Body of pancreas (tissue), 4 donors: ENCODE measurements at places on chromosomes 5 and 9. TPM values are rescaled to one million over a fixed set of nuclear protein-coding genes. Genes with fewer than 3 reads are reported as not detected.

The POLE3 gene
- total RNA-seq = 17.6 TPM

The IFNA2 gene
- total RNA-seq = not detected

- DNase-seq = no peak
These were observed 630.6 kb upstream of the SGCD start for GRCh38 chr5:155696362-155696761.

- DNase-seq = no peak
These were observed 85.6 kb downstream of the GADD45G start for GRCh38 chr9:89690334-89690912.

- peak; percentile 37 for DNase-seq
These were observed 44.3 kb upstream of the BARHL1 start for GRCh38 chr9:132538071-132538470.

DNA sequence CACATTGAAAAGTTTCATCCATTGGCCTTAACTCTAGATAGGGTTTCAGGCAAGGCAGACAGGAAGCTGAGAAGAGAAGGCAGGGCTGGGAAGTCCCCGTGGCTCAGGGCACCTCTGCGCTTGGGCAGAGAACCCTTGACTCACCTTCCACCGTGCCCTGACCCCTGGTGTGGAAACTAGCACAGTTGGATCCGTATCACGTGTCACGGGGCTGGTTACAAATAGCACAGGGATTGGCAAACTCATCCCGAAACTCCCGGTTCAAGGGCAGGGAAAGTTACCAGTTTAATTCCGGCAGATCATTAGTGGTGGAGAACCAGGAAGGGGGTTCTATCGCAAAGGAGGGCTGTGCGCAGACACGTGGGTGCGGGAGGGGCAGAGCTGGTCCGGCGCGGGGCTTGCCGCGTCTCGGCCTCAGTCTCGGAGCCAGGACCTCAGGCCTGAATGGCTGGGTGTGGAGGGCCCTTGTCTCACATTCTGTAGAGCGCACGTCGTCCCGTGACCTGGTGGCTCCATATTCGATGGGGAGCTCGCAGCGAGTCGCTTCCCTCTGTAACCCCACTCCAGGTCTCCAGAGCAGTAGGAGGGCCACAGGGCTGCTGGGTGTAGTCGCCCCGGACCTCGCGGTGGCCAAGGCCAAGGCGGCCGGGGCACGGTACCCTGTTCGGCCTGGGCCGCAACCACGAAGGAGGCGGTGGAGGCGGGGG is 771 bp upstream of the TMEM171 start:
- peak; percentile 35 for DNase-seq

DNA sequence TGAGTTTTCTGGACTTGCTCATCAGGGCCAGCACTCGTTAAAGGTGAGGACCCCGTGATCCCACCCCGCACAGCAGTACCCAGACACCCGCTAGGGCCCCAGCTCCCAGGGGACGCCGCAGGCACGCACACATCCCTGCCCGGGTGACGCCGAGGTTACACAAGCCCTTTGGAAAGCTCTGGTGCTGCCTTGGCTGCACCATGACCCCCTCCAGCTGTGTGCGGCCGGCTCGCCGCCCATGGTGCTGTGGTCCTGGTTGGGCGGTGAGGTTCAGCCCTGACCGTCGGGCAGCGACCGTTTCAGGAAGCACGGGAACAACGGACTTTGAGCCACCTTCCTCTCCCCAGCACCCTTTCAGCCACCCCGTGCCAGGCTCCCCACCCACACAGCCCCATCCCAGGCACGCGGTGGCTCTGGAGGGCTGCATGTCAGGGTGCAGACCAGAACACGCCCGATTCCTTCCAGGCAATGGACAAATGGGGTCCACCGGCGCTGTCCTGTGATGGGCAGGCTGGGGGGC is 7.5 kb upstream of the SLC12A7 start:
- DNase-seq = no peak
